ENCODE measurements at places on chromosomes 16 and 17.

- DNase-seq = no peak
These were observed 15.5 kb upstream of the CDH15 start for GRCh38 chr16:89155851-89156739.

DNA sequence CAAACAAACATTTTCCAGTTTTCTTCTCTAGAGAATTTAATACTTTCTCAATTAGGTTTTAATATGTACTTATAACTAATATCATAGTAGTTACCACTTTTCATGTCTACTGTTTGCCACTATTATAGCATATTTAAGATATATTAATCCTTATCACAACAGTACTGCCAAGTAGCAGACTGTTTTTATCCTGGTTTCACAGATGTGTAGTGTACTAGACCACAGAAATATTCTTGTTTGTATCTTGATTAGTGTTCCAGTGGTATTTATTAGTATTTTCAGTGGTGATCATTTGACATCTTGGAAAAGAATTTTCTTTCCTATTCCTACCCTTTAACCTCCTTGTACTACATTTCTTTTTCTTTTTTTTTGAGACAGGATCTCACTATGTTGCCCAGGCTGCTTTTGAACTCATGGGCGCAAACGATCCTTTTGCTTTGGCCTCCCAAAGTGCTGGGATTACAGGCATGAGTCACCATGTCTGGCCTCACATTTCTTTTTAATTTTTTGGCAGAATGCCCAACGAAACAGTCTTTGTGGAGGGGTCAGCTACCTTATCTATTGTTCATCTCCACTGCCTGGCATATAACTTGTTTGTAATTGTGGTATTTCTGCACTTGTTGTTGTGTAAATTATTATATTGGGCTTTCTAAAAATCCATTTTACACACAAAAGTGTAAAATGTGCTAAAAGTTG is 27.2 kb downstream of the MAP2K4 start:
- no peak for DNase-seq

- no peak for DNase-seq
These were observed 219.2 kb downstream of the C16orf78 start for GRCh38 chr16:49592546-49593423.

DNA sequence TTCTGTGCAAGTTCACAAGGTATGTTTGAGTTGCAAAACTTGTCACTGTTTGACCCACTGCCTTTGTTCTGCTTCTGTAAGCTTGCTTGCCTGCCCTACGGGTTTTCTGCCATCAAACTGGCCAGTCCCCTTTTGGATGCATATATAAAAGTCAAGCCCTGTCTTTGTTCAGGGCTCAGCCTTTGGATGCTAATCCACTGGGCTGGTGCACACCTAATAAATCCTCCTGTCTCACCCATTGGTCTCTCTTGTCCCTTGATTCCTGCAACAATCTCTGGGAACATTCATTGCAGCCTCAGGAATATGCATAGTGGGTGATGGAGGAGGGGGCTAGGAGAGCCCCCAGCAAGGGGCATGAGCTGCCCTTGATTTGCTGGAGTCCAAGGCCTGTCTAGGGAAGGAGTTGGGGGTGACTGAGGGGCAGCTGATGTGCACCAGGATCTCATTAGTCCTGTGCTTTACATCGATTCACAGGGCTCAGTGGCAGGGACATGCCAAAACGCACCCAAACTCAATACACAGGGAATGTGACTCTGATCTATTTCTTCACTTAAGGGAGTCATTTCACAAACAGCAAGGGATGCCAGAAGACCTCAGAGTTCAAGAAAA is 225.4 kb upstream of the NLRP1 start:
- DNase-seq = no peak

DNA sequence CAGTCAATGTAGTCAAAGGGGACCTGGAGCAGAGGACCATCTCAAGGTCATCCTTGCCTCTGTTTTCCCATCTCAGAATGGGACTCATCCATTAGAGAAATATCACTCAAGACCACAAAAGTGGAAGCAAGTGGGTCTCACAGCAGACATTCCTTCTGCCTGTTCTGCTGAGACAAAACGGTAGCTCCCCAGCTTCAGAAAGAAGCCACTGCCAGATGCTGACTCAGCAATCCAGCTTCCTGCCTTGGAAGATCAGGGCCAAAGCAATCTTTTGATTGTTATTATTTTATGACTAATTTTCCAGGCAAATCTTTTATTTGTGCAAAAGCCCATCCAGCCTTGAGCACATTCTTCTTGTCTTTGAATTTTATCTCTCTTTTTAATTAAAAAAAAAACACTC is 86.8 kb downstream of the CCT6B start:
- DNase-seq = no peak

DNA sequence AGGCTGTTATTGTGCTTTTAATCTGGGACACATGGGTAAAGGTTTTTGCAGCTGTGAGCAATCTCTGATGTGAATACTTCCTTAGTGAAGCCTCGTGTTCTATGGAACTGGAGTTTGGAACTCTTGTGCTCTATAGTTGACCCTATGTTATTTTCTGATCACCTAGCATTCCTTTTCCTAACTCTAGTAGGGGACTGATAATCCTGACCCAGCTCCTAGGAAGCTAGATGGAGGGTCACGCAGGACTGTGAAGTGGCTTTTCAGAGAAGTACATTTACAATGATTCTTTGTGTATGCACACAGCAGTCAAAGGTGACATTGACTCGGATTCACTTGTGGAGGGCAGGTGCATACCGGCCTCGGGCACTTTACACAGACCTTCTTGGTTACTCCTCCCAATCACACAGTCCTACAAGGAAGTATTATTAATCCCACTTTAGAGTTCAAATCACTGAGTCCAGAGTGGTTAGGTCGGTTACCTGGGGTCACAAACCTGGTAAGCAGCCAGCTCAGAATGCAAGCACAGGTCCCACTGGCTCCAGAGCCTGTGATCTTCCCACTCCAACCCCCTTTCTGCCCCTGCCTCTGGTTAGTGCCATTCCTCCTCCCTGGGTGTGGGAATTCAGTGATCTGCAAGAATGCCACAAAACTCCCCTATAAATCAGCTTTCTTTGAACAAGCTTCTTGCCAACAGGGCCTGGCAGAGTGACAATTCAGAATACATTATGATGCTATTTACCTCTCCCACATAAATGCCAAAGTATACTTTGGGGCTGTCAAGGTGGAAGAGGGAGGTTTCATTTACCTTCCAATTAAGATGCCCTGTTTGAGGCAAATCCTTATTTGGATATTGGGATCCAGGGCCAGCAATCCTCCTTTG is 7.1 kb downstream of the CHD9NB start:
- no peak for DNase-seq

- no peak for DNase-seq
These were observed 2.2 kb downstream of the NR1D1 start for GRCh38 chr17:40097931-40098845.

- no peak for DNase-seq
These were observed 2283.8 kb downstream of the TP53TG3F start for GRCh38 chr16:35743101-35743692.

GRCh38 chr16:8729779-8730334 is 55.4 kb downstream of the ABAT start:
- DNase-seq = no peak

DNA sequence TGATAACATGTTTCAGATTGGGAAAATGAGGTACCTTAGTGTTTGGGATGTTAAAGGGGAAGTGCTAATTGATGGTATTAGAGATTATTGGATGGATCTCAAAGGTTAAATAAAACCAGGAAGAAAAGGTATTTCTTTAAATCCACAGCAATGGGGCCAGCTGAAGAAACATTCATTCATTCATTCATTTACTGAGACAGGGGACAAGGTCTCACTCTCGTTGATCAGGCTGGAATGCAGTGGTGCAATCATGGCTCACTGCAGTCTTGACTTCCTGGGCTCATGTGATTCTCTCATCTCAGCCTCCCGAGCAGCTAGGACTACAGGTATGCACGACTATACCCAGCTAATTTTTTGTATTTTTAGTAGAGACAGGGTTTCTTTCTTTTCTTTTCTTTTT is 19.8 kb downstream of the EARS2 start:
- no peak for DNase-seq

DNA sequence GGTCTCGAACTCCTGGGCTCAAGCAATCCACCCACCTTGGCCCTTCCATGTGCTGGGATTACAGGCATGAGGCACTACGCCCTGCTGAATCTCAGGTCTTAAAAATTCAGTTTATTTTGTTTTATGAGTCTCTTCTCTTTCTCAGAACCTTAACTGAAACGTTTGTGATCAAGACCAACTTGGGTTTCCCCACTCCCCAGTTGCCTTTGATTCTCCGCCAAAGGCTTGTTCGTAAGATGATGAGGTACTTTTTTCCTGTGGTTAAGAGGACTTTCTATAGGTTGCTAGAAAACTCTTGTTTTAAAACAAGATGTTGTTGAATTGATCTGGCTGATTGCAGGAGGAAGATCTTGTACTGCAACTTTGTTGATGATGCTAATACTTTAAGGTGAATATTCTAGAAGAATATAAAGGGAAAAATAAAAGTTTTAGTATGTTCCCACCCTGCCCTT is 11.7 kb downstream of the ABCC1 start:
- no peak for DNase-seq

DNA sequence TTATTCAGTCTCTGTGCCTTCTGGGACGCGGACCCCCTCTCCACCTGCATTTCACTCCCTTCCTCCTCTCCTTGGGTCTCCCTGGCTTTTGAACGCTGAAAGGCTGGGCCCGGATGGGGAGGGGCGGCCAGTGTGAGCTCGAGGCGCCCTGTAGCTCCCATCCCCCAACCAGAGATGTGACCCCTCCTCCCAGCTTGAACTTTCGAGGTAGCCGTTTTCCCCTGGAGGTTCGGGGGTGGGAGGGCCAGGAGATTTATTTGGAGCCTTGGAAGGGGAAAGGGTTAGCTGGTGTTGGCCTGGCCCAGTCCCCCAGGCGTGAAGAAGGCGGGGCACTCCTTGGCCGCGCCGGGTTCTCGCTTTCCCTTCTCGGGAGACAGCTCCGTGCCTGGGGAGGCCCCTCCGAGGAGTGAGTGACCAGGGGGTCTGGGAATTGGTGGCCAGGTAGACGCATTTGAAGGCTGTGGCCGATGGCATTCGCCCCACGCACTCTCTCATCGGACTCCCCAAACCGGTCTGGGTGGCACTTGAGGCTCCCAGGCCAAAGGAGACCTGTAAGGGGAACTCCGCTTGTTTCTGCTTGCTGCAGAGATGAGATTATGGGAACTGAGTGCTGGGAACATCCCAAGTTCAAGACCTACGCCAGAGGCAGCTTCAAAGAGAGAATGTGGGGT is 942 bp downstream of the LDAF1 start:
- no peak for DNase-seq

- no peak for DNase-seq
These were observed 95.4 kb upstream of the TNRC6C start for GRCh38 chr17:77862890-77863813.

DNA sequence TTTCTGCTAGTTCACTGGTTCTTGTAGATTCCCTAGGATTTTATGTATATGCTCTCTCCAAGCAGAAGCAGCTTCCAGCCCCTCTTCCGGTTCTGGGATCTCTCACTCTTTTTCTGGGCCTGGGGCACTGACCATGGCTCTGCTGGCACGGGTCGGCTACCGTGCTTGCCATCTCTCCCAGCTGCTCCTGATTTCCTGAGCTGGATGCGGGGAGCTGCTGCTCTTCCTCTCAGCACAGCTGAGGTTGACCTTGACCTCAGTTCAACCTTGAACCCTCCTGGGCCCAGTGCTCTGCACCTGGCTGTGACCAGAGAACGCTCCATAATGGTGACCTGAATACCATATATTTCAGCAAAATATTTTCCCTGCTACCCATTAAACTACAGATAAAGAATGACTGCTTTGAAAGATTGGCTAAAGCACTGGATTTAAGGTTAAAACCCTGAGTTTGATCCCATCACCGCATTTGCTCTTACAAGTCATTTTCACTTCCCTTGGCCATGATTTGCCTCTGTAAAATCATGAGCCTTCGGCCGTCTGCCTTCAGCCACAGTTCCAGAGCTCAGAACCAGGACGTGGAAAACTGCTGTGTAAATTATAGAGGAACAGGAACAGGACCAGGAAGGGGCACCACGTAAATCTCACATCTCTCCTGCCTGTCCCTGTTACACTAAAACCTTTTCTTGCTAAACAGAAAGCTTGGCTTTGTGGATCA is 130.8 kb upstream of the CHMP6 start:
- DNase-seq = no peak

GRCh38 chr16:87486713-87487247 is 6.0 kb downstream of the ZCCHC14 start:
- no peak for DNase-seq

GRCh38 chr17:3771140-3771539 is 29.8 kb downstream of the ITGAE start:
- DNase-seq = no peak

- DNase-seq = no peak
These were observed 421.1 kb upstream of the C16orf82 start for GRCh38 chr16:26645614-26646013.

- no peak for DNase-seq
These were observed 12.1 kb upstream of the FOXF1 start for GRCh38 chr16:86498155-86498670.

- no peak for DNase-seq
These were observed 6.5 kb upstream of the CCL23 start for GRCh38 chr17:36024106-36024869.

DNA sequence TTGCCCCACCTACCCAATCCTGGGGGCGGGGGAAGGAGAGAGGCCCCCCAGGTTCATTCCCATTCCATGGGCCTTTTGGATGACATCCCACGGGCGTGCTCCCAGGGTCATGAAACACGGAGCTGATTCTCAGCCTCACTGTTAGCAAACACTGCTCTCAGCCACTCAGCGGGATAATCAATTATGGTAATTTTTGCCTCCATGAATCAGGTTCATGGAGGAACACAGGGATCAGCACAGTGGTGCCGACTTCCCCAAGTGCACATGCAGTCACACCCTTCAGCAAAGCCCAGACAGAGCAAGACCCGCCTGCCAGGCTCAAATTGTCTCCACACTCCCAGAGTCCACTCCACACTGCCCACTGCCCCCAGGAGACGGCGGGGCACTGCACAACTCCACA is 164.6 kb downstream of the ENGASE start:
- DNase-seq = no peak

- DNase-seq = no peak
These were observed 46.1 kb downstream of the ABCA8 start for GRCh38 chr17:68909066-68909465.

DNA sequence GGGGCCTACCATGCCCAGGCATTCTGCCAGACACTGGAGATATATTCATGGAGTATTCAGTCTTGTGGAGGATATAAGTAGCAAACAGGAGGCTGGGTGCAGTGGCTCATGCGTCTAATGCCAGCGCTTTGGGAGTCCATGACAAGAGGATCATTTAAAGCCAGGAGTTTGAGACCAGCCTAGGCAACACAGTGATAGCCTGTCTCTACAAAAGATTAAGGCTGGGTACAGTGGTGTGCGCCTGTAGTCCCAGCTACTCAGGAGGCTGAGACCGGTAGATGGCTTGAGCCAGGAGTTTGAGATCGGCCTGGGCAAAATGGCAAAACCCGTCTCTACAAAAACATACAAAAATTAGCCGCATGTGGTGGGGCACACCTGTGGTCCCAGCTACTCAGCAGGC is 37.7 kb upstream of the CDH3 start:
- no peak for DNase-seq
